ENCODE measurements at places on chromosomes 12 and 14.

- DNase-seq = no peak
These were observed 141.6 kb downstream of the GPHN start for GRCh38 chr14:66649498-66649897.

- DNase-seq = peak; percentile 3
These were observed 23.3 kb downstream of the DMAC2L start for GRCh38 chr14:50335389-50335788.

GRCh38 chr12:121430833-121431415 is 31.0 kb downstream of the RNF34 start:
- no peak for DNase-seq

GRCh38 chr14:96629558-96630222 is 127.5 kb downstream of the PAPOLA start:
- no peak for DNase-seq

DNA sequence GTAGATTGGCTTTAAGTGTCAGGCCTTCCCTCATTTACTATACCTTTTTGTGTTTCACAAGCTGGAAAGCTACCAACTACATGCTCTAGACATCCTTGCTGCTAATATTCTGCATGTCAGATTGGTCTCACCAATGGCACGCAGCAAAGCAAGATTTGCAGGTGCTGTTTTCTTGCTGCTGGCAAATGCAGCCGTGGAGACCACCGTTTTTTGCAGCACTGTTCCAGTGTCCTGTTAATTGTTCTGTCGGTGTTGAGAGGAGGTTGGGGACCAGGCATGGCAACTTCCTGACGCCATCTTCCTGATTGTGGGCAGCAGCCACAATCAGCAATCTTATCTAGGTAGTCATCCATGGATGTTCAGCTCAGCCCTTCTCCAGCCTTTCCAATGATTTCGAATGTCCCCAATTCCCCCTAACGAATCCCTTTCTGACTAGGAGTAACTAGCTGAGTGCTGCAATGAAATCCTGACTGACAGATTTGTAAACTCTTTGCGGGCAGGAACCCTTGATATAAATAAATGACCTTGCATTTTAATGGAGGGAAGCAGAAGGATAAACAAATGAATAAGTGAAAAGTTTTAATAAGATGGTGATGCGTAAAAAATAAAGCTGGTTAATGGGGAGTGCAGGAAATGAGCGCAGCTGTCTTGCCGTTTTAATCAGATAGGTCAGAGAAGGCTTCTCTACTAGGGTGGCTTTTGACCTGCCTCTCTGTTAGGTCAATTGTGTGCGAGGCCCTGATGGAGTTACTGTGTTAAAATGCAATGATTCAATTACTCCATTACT is 574 bp upstream of the CRADD start:
- no peak for DNase-seq

DNA sequence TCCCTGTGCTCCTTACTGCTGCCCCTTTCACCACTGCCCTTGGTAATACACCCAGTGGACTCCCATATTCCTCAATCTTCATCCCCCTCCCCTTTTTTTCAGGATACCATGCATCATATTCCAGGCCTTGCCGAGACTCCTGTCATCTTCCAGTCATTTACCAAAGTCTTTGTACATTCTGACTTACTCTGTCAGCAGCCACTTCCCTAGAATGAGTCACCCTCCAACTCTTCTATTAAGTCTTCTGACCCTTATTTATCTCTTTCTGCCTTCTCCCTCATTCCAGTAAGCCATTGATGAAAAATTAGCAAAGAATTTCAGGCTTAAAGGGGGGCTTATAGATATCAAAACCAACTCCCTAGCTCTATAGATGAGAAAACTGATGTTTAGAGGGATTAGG is 128.0 kb downstream of the STXBP6 start:
- DNase-seq = no peak

DNA sequence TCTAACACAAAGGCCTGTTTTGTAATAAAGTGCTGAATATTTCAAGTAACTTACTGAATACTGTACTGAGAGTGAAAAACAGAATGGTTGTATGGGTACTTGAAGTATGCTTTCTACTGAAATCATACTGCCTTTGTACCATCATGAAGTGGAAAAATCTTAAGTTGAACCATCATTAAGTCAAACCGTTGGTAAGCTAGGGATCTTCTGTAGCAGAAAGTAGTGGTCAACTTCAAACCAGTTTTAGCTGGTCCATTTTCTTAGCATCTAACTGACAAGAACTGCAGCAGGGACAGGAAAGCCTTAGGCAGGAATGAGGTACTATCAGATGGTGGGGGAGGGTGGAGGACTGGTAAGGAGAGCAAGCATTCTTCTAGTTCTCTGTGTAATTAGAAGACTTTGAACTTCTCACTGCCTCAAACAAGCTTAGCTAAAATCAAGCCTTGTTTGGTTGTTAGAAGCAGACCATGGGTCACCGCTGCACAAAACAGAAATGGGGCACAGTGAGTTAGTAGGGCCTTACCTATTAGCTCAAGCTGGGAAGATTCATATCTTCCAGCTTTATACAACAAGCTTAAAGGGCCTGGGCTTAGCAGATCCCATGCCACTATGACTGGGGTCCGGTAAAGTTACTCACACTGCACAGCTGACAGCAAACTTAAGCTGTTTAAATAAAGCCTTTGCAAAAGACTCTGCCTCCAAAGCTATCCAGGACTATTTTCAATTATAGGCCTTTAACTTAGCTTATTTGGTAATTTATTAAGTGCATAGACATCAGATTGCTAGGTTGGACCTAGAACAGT is 73.8 kb downstream of the ACADS start:
- no peak for DNase-seq

DNA sequence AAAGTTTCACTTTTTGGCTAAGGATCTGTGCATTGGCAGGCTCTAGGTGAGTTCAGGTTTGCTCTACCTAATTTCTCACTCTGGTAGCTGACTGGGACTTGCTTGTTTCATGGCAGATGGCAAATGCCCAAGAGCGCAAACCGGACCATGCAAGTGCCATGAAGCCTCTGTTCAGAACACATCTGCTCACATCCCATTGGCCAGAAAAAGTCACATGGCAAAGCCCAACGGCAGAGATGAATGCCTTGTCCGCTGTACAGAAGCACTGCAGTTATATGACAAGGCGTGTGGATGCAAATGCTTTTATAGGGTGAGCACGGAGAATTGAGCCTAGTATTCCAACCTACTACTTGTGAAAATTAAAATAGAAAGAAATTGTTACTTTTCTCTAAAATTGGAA is 202.2 kb upstream of the HMGA2 start:
- no peak for DNase-seq

DNA sequence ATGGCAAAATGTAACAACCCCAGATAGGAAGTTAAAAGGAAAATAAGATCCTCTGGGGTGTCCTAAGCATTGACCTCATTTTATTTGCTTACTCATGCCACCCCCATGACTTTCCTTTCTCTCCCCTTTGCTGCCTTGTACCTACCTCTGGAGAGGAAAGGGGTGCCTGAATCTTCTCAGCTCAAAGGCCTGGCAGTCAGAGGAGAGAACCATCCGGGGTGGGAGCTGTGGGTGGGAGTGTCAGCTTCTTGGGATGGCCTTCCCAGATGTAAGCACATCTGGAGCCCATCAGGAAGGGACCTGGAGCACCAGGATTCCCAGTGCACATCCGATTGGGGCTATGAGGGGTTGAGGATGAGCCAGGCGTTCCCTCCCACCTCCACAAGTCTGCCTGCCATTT is 5.2 kb upstream of the ITGA5 start:
- no peak for DNase-seq

- no peak for DNase-seq
These were observed 12.7 kb downstream of the SPTLC2 start for GRCh38 chr14:77603654-77604255.

GRCh38 chr12:12720052-12720451 is 2.9 kb downstream of the CDKN1B start:
- no peak for DNase-seq

DNA sequence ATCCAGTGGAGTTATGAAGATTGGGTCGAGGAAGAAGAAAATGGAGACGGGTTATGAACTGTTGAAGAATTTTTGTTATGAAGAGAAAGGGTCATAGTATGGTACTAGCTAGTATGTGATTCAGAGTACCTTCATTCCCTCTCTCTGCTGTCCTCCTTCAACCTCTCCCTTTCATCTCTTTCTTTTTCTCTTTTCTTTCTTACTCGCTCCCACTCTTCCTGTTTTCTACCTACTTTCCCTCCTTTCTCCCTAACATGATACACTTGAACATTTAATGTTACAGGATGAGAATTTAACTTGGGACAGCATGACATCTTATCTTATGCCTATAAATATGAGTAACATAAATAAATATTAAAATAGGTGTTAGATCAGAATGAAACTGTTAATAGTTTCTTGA is 112.9 kb downstream of the CCDC91 start:
- DNase-seq = no peak

GRCh38 chr12:125902991-125903390 is 837.8 kb downstream of the AACS start:
- no peak for DNase-seq

- no peak for DNase-seq
These were observed 9.9 kb downstream of the CCDC175 start for GRCh38 chr14:59566725-59567124.

DNA sequence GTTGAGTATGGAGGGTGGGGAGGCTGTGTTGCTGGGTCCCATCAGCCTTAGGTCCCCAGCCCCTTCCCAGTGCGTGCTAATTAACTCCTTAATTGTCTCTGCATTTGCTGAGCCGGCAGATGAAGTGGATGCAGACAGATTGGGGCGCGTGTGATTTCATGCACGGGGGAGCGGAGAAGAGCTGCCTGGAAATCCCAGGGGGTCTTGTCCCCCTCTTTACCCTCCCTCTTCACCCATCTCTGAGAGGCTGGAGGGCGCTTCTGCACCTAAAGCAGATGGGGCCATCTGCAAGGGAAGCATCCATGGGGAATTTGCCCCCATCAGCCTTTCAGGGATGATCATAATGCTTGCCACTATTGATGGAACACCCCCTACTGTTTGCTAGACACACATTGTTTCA is 4.4 kb upstream of the ASIC1 start:
- DNase-seq = no peak

GRCh38 chr12:106157802-106158201 is 19.0 kb upstream of the NUAK1 start:
- no peak for DNase-seq

DNA sequence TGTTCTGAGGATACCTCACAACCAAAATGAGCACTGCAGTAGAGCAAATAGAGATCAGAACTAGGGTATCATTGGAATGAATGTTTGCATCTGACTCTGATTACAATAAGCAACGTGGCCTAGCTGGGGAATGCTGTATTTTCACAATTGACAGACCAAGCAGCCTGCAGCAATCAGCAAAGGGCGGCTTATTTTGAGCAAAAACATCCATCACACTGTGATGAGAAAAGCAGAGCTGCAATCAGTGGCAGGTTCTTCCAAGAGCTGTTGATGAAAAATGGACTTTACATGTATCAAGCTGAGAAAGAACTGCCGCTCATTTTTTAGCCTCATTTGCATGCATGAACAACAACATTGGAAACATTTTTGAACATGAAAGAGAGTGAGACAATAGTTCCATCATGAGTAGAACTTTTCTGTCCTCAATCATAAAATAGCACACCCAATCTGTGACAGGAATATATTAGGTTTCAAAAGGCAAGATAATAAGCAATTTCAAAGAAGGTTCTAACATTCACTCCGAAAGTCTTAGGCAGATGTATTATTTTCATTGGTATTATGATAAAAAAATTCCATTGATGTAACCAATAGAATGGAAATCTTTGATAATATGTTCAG is 249.7 kb upstream of the FBXO33 start:
- DNase-seq = no peak

DNA sequence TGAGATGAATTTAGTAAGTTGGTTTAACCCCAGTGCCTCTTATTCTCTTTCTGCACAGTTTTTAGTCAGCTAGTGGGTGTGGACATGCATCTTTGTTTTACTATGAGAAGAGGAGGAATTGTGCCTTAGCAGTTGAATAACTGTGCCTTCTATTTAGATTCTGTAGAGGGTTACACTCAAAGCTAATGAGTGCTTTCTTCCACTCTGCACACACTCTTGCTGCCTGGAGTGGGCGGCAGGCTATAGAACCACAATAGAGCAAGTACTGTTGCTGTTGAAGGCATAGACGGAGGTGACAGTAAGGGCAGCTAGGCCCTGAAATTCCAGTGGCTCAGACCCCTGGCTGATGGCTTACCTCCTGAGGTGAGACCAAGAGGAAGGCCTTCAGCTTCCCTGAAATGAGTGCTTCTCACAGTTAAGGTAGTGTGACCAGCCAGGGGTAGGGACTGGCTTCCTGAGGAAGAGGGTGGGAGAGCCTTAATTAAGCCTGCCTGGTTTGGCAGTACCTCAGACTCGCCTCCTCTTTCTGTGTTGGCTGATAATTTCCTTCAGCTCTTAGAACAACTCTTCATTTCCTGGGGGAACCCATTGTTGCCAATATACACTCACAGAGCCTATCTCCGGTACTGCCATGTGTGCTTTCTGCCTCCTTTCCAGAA is 24.7 kb downstream of the SUSD6 start:
- no peak for DNase-seq

DNA sequence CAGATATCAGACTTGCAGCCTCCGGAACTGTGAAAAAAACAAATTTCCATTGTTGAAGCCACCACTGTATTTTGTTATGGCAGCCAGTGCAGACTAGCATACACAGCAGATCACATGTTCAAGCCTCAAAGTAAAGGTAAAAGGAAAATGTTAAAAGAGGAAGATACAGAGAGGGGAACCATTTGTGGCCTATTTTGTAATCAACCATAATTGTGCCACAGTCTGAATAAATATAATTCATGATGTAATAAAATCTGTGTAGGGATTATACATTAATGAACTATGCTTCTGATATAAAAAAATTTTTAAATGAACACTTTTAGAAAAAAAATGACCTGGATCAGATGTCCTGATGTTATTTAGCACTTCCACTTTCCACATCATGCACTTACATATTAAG is 79.6 kb downstream of the SLC16A7 start:
- no peak for DNase-seq

GRCh38 chr12:53720946-53721345 is 6.3 kb downstream of the CALCOCO1 start:
- DNase-seq = no peak

GRCh38 chr12:78392918-78393317 is 471.7 kb upstream of the SYT1 start:
- DNase-seq = peak; percentile 12

DNA sequence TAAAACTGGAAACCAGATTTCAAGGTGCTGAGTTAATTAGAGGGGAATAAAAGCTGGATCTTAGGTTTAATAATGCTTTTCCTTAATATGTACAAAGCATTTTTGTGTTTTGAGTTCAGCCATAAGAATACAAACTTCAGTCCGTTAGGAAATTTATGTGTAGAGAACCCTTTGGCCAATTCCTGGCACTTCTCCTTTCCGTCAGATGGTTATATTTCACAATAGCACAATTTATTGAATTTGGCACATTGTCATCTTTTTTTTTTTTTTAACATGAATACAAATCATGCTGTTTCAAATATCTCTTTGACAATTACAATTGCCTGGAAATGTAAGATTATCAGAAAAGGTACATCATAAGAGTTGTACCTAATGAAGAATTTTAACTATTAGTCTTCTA is 56.2 kb upstream of the DDHD1 start:
- DNase-seq = no peak

GRCh38 chr14:38762426-38762825 is 340.6 kb downstream of the SEC23A start:
- DNase-seq = no peak
